Cortex of kidney (tissue), 1 donor: ENCODE measurements at places on chromosomes 11 and 22.

DNA sequence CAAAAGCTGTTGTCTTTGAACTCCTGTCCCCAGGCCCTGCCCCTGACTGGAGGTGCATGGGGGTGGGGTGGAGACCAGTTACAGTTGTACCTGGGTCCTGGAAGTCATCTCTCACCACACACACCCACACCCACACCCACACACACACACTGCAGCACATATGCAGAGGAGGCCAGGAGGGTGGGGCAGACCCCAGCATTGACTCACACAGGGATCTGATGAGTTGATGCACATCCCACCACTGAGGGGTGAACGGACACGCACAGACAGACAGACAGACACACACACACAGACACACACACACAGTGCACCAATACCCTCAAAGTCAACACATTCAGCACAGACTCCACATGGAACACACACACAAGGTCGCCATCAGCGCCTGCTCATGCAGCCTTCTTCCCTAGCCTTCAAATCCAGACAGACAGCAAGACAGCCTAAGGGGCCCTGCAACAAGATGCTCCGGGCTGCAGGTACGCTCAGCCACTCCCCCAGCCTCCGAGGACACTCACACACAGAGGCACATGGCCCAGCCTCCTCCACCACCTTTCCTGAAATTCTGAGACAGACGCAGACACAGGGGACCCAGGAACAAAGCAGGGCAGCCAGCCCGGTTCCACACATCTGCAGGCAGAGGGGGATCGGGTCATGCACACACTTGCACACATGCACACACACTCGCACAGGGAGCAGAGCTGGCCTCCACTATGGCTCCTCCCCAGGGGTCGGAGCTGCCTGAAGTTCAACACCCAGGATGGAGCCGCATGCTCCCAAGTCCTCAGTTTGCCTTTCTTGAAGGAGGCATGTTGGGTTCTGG, 26.5 kb downstream of the SYT7 start:
- no peak for DNase-seq

- no peak for DNase-seq
Measured at GRCh38 chr11:110081462-110082376, 11.5 kb upstream of the ZC3H12C start.

- no peak for DNase-seq
Measured at GRCh38 chr22:43304831-43305590, 38.2 kb downstream of the SCUBE1 start.

GRCh38 chr11:129023968-129024676, 81.5 kb upstream of the TP53AIP1 start:
- no peak for DNase-seq

GRCh38 chr11:124935548-124936514, at the start of gene HEPACAM:
TSS of gene HEPACAM (minus strand) at chr11:124936047. CDS start at chr11:124936006, 41 bp downstream.
- no peak for DNase-seq

DNA sequence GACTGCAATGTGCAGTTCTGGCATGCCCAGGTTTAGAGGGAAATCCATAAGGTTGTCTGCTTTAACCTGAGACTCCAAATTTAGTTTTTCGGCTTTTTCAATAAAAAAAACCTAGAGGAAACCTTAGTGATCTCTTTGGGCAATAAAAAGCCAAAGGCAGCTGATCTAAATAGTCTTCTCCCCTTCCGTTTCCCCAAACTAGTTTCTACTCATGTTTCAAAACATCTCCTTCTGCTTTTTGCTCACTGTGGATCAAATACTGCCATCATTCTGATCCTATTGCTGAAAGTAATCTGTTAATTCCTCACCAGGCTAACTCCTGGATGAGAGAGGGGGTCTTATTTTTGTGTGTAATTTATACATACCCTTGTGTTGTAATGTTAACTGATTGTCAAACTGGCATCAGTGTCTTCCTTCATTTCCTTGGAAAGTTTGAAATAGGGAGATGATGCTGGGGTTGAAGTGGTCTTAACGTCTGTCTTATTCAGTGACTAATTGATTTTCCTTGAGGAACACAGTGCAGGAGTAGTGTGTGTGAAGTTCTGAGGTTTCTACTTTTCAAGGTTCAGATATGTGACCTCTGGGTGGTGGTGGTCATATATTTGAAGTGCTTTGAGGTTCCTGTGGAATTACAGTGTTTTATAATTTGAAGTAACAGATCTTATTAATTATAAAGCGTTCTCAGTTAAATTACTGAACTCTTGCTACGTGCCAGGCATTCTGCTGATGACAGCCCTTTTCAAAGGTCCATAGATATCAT, 55.0 kb downstream of the ARHGAP42 start:
- DNase-seq: no peak

DNA sequence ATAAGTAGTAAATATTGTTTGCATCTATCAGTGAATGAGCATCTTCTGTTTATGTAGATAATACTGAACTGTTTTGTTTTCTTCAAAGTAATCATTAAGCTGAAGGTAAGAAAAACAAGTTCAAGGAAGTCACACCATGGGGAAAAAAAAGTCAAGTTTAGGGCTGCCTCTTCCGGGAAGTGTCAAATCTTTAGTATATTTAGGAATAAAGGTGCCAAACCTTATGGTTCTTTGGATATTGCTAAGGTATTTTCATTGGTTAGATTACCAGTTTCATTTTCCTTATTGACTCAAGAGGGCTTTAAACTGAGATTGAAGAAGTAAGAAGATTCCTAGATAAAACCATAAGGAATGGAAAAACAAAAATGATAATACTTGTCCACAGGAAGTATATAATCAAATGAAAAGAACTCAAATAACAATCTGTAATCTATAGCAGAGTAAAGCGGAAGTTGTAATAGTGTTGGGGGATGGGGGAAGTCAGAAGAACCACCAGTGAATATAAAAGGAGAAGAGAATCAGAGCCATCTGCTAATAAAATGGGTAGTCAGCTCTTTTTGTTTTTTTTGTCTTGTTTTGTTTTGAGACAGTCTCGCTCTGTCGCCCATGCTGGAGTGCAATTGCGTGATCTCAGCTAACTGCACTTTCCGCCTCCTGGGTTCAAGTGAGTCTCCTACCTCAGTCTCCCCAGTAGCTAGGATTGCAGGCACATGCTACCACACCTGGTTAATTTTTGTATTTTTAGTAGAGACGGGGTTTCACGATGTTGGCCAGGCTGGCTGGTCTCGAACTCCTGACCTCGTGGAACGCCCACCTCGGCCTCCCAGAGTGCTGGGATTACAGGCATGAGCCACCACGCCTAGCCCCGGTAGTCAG, 2.3 kb downstream of the ATM start:
- DNase-seq: no peak

DNA sequence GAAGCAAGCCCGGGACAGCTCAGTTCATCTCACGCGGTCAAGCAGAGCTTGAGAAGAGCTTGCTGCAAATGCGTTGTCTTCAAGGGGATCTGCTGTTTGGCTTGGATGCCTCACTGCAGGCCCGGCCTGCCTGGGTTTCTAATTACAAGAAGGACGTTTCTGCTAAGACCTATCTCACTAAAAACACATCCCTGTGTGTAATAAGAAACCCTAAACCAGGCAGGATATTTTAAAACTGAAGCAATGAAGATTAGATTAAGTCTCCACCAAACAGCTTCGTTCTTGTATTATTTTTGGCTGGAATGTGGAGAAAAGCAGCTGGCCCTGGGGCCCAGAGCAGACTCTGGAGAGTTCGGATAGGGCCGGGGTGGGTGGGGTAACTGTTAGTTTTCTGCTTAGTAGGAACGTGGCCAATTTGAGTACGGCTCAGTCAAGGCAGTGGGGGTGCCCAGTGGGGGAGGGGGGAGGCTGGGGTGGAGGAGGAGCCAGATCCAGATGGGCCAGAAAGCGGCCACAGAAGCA, 6.0 kb downstream of the PKNOX2 start:
- DNase-seq: no peak

- DNase-seq: no peak
Measured at GRCh38 chr11:29816359-29816758, 200.5 kb downstream of the KCNA4 start.

- no peak for DNase-seq
Measured at GRCh38 chr22:46308283-46308988, 11.8 kb downstream of the GTSE1 start.

DNA sequence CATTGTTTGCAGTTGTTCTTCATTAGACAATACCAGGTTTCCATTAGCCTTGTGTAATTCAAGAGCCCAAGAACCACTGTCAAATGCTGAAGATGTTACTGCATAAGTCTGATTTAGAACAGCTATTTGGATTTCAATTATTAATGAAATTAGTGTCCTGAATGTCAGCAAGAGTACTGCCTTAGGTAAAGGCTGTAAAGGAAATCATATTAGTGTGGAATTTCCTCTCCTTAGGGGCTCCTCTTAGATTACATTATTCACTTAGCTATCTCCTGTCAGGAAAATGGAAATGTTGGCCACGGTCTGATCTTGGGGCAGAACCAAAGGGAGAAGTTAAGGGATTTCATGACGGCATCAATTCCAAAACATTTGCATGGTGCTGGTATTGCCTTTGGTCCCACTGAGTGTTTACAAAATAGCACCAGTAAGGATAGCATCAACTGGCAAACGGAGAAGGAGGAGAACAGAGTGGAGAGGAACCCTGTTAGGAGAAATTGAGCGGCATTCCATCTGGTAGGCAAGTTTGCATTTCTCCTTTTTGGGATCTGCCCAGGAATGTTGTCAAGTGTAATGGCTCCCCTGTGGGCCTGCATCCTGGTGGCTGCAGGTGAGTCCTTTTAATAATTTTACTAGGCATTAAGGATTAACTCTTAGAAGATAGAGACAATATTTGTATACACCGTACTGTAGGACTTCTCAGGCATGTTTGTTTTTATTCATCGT, at the start of gene HTR3B:
Gene HTR3B, plus strand, starts transcription at position 418 of the 723 bp plus-strand sequence. Its CDS starts 138 bp downstream, at position 556.
- no peak for DNase-seq

- no peak for DNase-seq
Measured at GRCh38 chr11:45354976-45355705, 69.0 kb upstream of the SYT13 start.
